Activated CD8-positive, alpha-beta T cell treated with anti-CD3 and anti-CD28 coated beads for 36 hours (primary cell): ENCODE measurements at places on chromosomes 13 and 19. TPM values are rescaled to one million over a fixed set of nuclear protein-coding genes. Genes with fewer than 3 reads are reported as not detected.

Gene KEAP1
- 55.0 TPM for total RNA-seq

Gene NTN5
- 0.83 TPM for total RNA-seq

Gene PHF11
- 62.6 TPM for total RNA-seq

Gene ZNF563
- 6.0 TPM for total RNA-seq

Gene CD33
- not detected for total RNA-seq

Gene PCDH20
- total RNA-seq, result not detected
